ENCODE measurements at places on chromosomes 16 and 17.

GRCh38 chr16:22092143-22092933 is at the start of gene VWA3A:
Gene VWA3A, plus strand, starts transcription at chr16:22092541. Its CDS starts 97 bp downstream, at chr16:22092638.
- peak; percentile 93 for DNase-seq

DNA sequence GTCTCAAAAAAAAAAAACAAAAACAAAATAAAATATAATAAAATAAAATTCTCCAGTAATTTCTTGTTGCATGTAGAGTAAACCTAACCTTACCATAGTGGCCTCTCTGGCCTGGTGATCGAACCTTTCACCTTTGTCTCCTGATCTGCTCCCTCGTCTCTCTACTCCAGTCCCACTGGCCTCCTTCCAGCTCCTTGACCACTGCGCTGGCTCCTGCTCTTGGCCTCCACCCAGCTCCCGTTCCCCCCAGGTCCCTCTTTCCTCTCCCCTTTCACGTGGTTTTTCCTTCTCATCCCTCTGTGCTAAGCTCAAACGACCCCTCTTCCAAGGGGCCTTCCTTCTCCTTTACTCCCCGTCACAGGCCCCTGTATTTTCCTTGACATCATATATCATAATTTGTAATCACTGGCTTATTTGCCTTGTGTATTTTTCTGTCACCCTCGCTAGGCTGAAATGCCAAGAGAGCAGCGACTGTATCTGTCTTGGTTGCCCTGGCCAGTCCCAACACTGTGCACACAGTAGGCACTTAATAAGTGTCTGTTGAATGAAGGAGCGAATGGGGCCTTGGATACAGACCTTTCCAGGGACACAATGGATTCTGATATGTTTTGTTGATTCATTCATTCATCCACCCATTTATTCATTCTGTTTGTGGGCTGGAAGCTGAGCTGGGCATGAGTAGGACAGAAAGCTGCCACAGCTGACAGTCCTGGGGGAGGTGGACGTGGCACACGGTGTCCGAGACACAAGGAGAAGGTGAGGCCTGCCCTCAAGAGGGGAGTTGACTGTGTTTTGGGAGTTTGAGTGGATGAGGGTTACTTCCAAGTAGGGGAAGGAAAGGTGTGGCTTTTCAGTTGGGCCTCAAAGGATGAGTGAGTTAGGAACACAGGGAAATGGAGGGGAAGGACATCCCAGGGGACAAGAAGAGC is 5.8 kb upstream of the SCN4A start:
- no peak for DNase-seq

GRCh38 chr16:50594308-50595260 is 46.4 kb downstream of the NKD1 start:
- DNase-seq, result no peak

DNA sequence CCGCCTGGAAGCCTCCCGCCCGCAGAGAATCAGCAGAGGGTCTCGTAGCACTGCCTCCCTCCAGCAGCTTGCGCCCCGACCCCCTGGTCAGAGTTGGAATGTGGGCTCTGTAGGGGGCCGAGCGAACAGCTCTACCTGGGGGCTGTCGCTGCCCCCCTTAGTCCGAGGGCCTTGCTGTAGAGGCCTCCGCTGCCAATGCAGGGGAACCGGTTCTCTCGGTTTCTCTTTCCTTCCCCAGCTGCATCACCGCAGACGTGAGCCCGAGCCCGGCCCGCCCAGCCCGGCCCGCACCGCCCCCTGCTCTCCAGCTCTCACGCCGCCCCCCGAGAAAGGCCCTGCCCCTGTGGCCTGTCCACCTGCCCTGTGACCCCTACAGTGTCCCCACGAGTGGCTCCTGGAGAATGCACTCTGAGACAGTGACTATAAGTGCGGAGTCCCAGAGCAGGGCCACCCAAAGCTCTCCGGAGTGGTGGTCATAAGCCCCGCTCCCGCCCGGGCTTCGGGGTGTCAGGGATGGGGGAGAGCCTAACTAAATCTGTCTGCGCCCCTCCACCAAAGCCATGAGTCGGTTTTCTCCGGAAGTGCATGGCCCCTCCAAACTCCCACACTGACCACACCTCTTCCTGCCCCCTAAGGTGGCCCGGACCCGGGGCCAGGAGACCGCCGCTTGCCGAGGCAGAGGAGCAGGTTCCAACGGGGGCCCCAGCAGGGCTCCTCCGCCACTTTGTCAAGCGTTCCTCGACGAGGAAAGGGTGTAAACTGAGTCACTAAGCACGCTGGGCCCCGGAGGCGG is 1.7 kb downstream of the ARHGAP27 start:
- DNase-seq, result peak; percentile 80

DNA sequence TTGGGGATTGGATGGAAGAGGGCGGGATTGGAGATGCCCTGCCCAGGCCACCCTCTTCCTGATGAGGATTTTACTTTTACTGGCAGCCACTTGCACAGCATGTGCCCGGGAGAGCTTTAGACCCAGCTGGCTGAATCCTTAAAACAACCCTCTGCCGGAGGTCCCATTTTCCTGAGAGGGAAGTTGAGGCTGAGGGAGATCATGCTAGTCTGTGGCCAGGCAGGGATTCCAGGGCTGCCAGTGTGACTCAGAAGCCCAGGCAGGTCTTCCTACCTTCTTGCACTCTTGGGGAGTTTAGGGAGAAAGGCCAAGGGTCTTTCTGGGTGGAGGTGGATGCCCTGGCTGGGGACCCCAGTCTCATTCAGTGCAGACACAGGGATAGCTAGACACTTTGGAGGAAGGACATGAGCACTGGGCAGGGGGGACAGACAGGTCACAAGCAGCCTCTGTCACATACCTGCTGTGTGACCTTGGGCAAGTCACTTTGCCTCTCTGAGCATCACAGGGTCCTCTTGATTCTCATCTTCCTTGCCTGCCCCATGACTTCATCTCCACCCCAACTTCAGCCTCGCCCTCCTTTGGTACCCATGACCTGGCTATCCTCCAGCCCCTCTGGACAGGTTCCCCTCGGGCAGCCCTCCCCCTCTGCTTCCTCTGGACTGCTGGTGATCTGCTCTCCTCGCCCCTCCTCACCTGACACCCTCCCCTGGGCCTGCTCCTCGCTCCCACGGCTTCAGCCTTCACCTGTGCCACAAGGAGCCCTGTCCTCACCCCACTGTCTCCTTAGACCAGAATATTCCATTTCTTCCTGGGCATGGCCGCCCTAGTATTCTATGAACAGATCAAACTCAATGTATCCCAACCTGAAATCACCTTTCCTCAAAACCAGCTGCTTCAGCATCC is 11.3 kb upstream of the DCAF7 start:
- DNase-seq, result no peak

DNA sequence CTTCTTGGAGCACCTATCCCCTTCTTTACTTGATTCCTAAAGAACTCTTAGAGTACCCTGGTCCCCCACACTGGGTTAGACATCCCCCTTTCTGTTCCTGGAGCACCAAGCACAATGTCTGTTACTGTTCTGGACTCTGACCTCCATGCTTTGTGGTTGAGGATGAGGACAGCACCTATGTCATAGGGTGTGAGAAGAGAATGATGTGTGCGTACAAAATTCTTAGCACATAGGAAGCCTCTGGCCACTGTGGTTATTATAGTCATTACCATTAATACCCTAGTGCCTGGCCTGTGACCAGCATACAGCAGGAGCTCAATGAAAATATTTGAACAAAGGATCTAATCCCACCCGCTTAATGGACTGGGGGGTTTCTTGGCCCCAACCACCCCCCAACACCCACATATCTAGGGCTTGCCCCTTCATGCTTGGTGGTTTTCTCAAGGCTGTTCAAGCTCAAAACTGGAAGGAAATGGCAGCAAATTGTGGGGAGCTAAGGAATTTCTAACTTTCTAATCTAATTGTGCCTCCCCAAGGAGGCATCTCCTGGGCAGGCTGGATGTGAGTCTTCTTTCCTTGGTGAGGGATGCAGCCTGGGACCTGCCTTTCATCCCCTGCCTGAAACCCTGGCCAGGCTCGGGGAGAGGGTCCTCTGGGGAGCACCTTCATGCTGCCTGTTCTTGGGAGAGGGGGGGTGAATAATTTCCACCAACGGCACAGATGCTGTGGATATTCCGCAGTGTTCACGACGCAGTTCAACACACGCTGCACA is 1.5 kb upstream of the CMIP start:
- DNase-seq, result no peak

DNA sequence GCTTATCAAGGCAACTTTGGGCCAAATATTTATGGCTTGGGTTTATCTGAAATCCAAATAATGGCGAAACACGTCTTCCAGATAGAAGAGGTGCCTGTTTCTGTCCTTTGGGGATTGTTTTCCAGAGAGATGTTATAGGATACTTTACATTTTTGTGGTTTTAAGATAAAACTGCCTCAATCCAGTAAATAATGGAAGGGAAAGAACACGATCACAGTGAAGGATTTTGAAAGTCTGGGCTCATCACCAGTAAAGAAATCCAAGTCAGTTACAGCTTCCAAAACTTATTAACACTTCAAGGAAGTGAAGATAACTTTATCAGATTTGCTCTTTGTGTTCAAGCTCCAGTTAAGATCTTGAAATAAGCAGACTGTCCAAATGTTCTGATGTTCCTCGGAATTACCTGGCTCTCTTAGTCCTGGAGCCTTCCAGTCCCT is 30.1 kb downstream of the DNAH2 start:
- DNase-seq, result peak; percentile 82

GRCh38 chr17:3689262-3690093 is 6.5 kb downstream of the P2RX5 start:
- no peak for DNase-seq

- DNase-seq, result peak; percentile 65
Observed at GRCh38 chr16:1357906-1358566, 6.3 kb downstream of the GNPTG start.

DNA sequence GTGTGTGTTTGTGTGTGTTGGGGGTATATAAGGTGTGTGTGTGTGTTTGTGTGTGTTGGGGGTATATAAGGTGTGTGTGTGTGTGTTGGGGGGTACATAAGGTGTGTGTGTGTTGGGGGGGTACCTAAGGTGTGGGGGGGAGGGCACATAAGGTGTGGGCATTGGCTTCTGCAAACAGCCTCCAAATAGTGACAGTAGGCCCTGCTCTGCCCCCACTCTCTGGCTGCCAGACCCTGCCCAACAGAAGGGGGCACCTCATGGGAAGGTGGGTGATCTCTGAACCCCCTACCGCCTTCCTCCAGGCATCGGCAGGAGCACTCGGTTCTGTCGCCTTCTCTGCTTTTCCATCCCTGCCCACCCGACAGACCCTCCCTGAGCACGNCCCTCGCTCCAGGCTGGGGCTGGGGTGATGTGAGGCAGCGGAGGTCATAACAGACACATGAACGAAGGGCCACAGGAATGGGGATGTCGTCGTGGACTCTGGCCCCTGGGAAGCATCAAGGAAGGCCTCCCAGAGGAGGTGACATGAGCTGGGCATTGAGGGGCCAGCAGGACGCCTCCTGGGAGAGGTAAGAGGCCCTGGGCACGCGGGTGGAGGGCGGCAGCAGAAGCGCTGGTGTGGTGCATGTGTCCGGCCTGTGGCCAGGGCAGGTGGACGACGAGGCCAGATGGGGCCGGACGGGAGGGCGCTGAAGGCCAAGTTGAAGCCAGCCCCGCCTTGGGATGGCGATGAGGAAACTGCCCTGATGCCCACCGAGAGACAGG is 136.6 kb upstream of the RPH3AL start:
- no peak for DNase-seq

- no peak for DNase-seq
Observed at GRCh38 chr17:66541461-66542128, 239.2 kb downstream of the PRKCA start.

GRCh38 chr16:3004781-3005284 is 7.9 kb upstream of the CLDN9 start:
- DNase-seq, result peak; percentile 33

- no peak for DNase-seq
Observed at GRCh38 chr17:35931794-35932425, 1.3 kb upstream of the RDM1 start.

DNA sequence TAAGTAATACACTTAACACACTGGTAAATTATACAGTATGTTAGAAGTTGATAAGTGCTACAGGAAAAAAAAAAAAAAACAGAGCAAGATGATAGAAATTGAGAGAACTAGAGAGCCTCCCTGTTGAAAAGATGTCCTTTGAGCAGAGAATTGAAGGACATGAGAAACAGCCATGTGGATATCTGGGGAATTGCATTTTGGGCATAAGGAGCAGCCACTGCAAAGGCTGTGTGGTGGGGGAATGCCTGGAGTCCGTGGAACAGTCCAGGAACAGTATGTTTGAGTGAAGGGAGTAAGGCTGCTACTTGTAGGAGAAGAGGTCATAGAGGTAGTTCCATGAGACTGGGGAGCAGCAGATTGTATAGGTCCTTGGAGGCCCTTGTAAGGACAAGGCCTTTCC is 178.4 kb downstream of the FTO start:
- no peak for DNase-seq

DNA sequence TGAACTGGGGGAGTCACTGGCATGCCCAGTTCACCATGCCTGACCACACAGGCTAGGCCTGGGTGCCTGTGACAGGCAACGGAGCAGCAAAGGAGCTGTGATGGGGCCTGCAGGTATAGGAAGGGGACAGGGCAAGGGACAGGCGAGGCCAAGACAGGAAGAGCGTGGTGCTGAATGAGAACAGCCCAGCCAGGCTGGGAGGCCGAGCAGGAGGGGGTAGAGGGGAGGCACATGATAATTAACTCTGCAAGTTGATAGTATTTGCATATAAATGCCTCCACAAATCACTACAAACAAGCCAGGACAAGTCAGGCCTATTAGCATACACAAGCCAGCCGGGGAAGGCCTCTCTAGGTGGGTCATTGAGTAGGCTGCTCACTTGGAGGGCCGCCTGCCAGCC is 7.8 kb downstream of the ZFHX3 start:
- no peak for DNase-seq

- no peak for DNase-seq
Observed at GRCh38 chr16:74773446-74774222, 986 bp downstream of the FA2H start.

- DNase-seq, result peak; percentile 61
Observed at GRCh38 chr17:4142107-4142900, 526 bp downstream of the ZZEF1 start.

DNA sequence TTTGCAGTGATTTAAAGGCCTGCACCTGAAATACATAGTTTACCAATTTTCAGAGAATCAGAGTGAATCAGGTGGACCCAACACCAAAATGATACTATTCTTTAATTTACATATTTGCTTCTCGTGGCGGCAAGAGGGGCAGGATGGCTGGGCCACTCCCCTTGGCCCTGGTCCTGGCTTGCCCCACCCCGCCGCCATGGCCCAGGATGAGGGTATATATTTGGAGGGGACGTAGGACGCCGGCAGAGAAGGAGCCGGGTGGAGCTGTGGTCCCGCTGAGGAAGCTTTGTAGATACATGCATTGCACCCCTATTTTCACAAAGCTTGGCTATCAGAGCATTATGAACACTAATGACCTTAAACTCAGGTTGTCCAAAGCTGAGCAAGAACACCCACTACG is 43.5 kb downstream of the EFCAB13 start:
- DNase-seq, result no peak

GRCh38 chr16:61246592-61246991 is 789.6 kb downstream of the CDH8 start:
- DNase-seq, result no peak

GRCh38 chr17:34411646-34412421 is 48.8 kb upstream of the CCL1 start:
- no peak for DNase-seq

- no peak for DNase-seq
Observed at GRCh38 chr17:64004903-64005733, 7.0 kb downstream of the PRR29 start.

All from trophoblast cell (in vitro differentiated cells and primary cell).